Posterior vena cava (tissue), 2 donors: ENCODE measurements at places on chromosomes 5 and 9. TPM values are rescaled to one million over a fixed set of nuclear protein-coding genes. Genes with fewer than 3 reads are reported as not detected.

The IGIP gene
- total RNA-seq, result 26.6 TPM

The FNBP1 gene
- 165 TPM for total RNA-seq

The PCA3 gene
- 0.24 TPM for total RNA-seq

The OSMR gene
- total RNA-seq, result 149 TPM

The GFI1B gene
- total RNA-seq, result not detected

The PRDM9 gene
- total RNA-seq, result not detected

The PCDHB11 gene
- 4.0 TPM for total RNA-seq

The TMC1 gene
- 1.00 TPM for total RNA-seq

The IRGM gene
- not detected for total RNA-seq

The IFNK gene
- total RNA-seq, result not detected

The ACOT12 gene
- total RNA-seq, result not detected

The PKD2L2 gene
- total RNA-seq, result 0.29 TPM

The ROPN1L gene
- total RNA-seq, result 0.67 TPM

The SPINK4 gene
- total RNA-seq, result not detected

The PCDHGB5 gene
- total RNA-seq, result 9.5 TPM

The HIGD2A gene
- 66.9 TPM for total RNA-seq

The HDAC3 gene
- 30.3 TPM for total RNA-seq

The ABO gene
- 2.1 TPM for total RNA-seq

The SLC1A3 gene
- total RNA-seq, result 44.4 TPM

The TEX48 gene
- not detected for total RNA-seq

The ZNF79 gene
- 6.5 TPM for total RNA-seq

The LCN15 gene
- not detected for total RNA-seq

The PLPPR1 gene
- total RNA-seq, result not detected

The PCDHB16 gene
- 3.0 TPM for total RNA-seq

The ADRB2 gene
- 3.3 TPM for total RNA-seq

The KIF20A gene
- total RNA-seq, result 1.1 TPM

The GPR150 gene
- 0.23 TPM for total RNA-seq

The PCDHGC4 gene
- 2.9 TPM for total RNA-seq

The STC2 gene
- total RNA-seq, result 16.6 TPM

The GNA14 gene
- total RNA-seq, result 5.2 TPM

The BARHL1 gene
- not detected for total RNA-seq

The WWC1 gene
- total RNA-seq, result 0.97 TPM

The LCN6 gene
- 22.8 TPM for total RNA-seq

The EIF4E1B gene
- total RNA-seq, result not detected

The AHRR gene
- total RNA-seq, result 0.69 TPM

The COMMD10 gene
- total RNA-seq, result 34.4 TPM

The AIF1L gene
- total RNA-seq, result 31.2 TPM

The CAVIN4 gene
- 0.51 TPM for total RNA-seq

The LHX3 gene
- total RNA-seq, result not detected

The SYK gene
- total RNA-seq, result 19.5 TPM

The GAPVD1 gene
- 53.3 TPM for total RNA-seq

The ZNF484 gene
- total RNA-seq, result 10.8 TPM

The AQP7 gene
- 4.6 TPM for total RNA-seq

The FAM174A gene
- total RNA-seq, result 14.5 TPM

The GCNT4 gene
- 5.5 TPM for total RNA-seq

The WDR31 gene
- 2.1 TPM for total RNA-seq

The RCL1 gene
- total RNA-seq, result 24.7 TPM

The PCDHGA6 gene
- total RNA-seq, result 7.9 TPM

The IL9 gene
- not detected for total RNA-seq

The PCDHB13 gene
- 6.4 TPM for total RNA-seq

The OCLN gene
- total RNA-seq, result 1.9 TPM

The OR1B1 gene
- not detected for total RNA-seq
